Activated CD8-positive, alpha-beta memory T cell treated with anti-CD3 and anti-CD28 coated beads for 48 hours (primary cell): ENCODE measurements at places on chromosomes 13 and 19.

GRCh38 chr13:19053561-19053960, 128.1 kb downstream of the TUBA3C start:
- no peak for DNase-seq

- no peak for DNase-seq
Measured at GRCh38 chr19:39372047-39372802, 18.7 kb downstream of the PAF1 start.

GRCh38 chr13:106425661-106426060, 109.8 kb downstream of the EFNB2 start:
- no peak for DNase-seq

DNA sequence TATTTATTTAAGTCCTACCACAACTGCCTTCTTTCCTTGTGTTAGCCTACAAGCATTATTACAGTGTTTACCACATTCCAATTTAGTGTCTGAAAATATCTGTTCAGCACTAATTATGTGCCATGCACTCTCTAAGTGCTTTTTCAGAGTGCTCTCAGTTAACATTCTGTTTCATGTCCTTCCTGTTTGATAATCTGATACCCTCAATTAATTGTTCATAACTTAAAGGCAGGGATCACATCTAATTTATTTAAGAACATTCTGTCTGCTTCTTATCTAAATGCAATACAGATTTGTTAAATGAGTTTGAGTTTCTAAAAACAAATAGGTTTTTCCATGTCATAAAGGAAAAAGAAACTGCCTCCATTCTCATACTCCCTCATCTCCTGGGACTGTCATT, 649.6 kb upstream of the ATXN8OS start:
- DNase-seq, result no peak

DNA sequence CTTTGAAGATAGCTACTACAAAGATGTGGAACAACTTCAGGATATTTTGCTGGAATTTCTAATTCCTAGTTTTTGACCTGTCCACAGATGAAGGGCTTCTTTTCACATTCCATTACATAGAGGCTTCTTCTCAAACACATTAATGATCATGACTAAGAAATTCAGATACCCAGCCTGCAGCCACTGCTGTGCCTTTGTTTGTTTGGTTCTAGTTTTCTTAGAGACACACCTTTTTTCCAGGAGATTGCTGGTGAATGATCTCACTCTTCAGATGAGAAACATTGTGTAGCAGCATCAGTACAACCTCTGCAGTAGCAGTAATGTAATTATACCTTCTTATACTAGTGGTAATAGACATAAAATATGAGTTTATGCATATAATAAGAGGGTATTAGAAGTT, 5.0 kb downstream of the TDRD3 start:
- DNase-seq, result no peak

DNA sequence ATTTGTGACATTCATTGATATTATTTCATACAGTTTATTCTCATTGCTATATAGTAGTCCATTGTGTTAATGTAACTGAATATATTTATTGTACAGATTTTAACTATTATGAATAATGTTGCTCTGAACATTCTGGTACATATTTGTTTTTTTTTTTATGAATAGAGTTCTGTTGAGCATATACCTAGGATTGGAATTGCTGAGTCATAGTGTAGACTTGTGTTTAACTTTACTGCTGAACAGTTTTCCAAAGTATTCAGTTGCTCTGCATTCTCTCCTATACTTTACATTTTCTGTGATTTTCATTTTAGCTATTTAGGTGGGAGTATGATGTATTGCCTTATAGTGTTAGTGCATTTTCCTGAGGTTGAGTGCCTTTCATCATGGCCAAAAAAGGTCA, 97.5 kb downstream of the MAB21L1 start:
- no peak for DNase-seq

- DNase-seq, result no peak
Measured at GRCh38 chr19:17541184-17541759, 14.2 kb upstream of the COLGALT1 start.

- no peak for DNase-seq
Measured at GRCh38 chr13:59865398-59865797, 298.3 kb downstream of the DIAPH3 start.

DNA sequence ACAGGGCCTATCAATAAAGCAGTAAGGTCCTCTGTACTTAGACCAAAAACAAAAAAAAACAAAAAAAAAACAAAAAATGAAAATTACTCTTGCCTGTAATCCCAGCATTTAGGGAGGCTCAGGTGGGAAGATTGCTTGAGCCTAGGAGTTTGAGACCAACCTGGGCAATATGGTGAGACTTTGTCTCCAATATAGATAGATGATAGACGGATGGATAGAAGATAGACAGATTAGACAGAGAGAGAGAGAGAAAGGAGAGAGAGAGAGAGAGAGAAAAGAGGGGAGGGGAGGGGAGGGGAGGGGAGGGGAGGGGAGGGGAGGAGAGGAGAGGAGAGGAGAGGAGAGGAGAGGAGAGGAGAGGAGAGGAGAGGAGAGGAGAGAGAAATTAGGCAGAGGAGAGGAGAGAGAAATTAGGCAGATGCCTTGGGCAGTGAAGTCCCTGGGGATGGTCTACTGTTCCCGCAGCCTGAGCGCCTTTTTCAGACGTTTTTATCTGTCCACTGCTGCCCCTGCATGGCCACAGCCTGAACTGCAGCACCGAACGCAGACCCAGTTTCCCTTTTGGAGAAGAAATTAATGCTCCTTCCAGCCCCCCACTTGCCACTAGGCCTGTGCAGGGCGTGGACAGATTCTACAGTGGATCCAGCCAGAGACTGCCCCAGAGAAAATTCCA, 9.8 kb upstream of the ZNF627 start:
- DNase-seq, result peak; percentile 45

GRCh38 chr13:51782026-51782710, 21.8 kb downstream of the DHRS12 start:
- no peak for DNase-seq

DNA sequence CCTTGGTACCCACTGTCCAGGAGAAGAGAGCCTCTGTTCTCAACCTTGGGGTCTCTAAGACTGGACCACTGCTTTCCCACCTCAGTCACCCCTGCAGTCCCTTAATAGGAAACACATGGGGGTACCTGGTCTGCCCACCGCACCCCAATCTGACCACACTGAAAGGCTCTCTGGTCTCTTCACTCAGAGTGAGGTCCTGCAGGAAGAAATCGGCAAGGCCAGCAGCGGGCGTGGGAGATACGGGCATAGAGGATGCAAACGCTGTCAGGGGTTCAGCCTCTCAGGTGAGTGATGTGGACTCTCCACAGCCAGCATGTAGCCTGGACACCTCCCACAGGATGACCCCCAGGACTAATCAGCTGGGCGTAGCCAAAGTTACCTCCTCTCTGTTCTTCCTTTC, 3.5 kb downstream of the SIGLEC9 start:
- no peak for DNase-seq

- DNase-seq, result no peak
Measured at GRCh38 chr13:110229905-110230563, 76.9 kb downstream of the COL4A1 start.

DNA sequence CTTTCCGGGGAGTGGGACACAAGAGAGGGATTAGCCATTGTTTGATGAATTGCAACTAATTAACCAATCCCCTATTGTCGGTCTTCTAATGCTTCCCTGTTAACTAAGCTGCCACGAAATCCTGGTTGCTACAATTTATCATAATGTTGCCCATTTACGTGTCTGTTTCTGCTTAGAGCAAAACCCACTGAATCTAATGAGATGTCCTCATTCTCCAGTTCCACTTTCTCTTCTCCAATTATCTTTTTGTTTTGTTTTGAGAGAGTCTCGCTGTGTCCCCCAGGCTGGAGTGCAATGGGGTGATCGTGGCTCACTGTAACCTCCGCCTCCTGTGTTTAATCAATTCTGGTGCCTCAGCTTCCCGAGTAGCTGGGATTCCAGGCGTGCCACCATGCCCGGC, 5.2 kb upstream of the DPP9 start:
- no peak for DNase-seq

DNA sequence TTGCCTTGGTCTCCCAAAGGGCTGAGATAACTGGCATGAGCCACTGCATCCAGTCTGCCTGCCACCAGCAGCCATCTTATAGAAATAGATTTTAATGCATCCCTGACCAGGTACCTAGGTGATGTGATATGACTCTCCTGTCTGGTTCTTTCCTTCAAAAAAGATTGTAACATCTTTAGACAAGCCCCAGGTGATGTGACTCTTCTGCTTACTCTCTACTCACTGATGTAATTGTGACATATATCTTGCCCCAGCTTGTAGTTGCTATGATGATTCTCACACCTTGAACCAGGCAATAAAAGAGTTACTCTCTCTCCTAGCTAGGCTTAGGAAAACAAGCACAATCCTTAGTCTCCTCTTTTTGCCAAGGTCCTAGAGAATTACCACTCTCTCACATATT, 30.6 kb upstream of the ZNF681 start:
- DNase-seq, result no peak

- DNase-seq, result no peak
Measured at GRCh38 chr19:55581145-55581822, 636 bp upstream of the ZNF579 start.

DNA sequence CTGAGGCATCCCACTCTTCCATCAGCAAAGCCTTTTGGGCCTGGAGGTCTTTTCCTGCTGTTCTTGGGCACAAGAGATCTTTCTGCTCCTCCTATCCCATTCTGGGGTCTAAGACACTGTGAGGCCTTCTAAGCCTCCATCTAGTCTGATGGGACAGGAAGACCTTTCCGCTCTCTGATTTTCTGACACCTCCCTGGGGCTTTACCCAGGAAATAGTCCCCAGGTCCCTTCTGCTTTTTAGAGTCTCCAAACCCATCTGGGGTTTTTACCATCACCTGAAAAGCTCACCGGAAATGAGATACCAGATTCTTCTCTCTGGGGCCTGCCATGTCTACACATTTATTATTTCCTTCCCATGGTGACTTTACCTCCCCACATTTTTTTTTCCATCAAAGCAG, 21.1 kb downstream of the CLEC17A start:
- DNase-seq, result no peak

GRCh38 chr13:27929868-27930267, 10.1 kb downstream of the PDX1 start:
- no peak for DNase-seq

- DNase-seq, result no peak
Measured at GRCh38 chr19:43774103-43774939, 6.5 kb downstream of the KCNN4 start.

- DNase-seq, result no peak
Measured at GRCh38 chr19:29528946-29529645, 3.3 kb downstream of the VSTM2B start.

GRCh38 chr19:35044317-35045117, 3.0 kb downstream of the HPN start:
- DNase-seq, result peak; percentile 59

GRCh38 chr13:71758828-71759227, 108.2 kb downstream of the DACH1 start:
- DNase-seq, result no peak

DNA sequence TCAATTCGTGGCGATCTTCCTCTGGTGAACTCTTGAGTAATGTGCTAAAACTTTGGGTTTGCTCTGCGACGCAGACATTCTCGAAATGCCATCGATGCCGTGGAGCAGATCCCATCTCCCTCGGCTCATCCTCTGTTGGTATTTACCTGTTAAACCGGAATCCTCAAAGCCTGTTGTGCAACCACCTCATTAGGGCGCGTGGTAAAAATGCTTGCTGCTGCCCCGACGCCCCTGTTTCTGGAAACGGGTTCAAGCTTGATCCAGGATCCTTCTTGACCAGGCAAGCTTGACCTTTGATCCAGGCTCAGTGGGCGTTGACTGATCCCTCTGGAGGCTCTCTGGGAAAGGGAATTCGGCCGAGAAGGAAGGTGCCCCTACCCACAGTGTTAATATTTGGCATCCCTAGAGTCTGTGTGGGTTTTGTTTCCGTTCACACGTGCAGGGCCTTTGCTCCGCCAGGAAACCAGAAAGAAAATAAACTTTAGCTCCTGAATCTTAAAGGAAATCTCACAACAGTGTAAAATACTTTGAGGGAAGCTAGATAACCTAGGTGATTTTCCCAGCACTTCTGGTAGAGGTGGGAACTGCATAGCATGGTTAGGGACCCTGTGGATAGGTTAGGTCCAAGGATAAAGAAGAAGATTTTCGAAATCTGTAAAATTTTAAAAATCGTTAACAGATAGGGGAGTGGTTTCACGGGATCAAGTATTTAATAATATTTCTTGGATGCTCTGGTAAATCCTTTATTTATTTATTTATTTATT, 1.1 kb downstream of the LSM14A start:
- peak; percentile 4 for DNase-seq

GRCh38 chr19:4403005-4403761, 743 bp downstream of the CHAF1A start:
- no peak for DNase-seq

DNA sequence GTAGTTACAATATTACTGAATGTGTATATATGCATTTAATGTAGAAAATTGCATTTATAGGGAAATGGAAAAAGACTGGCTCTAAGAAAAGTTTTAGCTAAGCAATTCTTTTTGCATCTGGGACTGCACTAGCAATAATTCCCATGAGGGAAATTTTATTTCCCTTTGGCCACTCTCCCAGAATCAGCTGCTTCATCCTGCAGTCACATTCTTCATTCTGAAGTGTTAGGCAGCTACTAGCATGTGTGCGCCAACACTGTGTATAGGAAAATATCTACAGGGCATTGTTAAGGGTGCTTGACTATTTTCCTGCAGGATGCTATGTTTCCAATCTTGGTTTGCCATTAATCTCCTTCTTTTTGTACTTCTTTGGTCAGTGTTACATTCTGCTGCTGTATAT, 312.8 kb upstream of the PCDH20 start:
- no peak for DNase-seq

DNA sequence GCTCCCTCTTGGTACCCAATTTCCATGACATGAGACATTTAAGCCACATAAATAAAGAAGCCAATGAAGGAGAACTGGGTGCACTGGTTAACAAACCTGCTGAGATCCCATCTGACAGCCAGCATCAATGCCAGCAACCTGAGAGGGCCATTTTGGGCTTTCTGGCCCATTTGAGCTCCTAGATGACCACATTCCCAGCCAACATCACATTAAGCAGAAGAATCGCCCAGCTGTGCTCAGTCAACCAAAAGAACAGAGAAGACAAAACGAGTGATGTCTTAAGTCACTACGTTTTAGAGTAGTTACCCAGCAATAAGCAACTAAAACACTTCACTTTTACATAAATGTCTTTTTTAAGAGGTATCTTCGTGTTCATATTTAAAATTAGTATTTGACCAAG, 21.9 kb downstream of the LCP1 start:
- DNase-seq, result no peak

- no peak for DNase-seq
Measured at GRCh38 chr13:28128030-28128429, 10.3 kb upstream of the PAN3 start.

DNA sequence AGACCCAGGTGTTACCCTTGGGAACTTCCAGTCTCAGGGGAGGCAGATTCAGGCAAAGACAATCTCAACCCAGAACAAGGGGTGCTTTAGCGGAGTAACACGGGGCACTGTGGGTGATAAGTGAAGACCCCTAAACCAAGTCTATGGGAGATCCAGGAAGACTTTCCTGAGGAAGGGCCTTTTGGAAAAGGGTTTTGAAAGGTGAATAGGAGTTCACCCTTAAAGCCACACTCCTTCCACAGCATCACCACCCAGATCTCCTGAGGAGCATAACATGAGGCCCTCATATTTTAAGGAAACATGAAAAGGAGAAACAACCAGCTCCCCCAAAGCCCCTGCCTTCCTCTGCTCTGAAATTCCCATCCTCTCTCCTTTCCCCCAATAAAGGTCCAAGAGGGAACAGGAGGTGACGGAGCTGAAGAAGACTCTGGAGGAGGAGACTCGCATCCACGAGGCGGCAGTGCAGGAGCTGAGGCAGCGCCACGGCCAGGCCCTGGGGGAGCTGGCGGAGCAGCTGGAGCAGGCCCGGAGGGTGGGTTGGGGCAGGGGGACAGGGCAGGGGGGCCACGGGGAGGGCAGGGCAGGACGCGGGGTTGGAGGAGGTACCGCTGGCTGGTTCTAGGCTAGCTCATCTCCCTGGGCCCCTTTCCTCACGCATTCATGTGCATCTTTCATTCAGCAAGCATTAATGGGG, 52.7 kb downstream of the KCNC3 start:
- no peak for DNase-seq
